ENCODE measurements at places on chromosomes 11 and 22. TPM values are rescaled to one million over a fixed set of nuclear protein-coding genes. Genes with fewer than 3 reads are reported as not detected.

- no peak for DNase-seq
Measured at GRCh38 chr11:79294845-79295731, 145.7 kb downstream of the TENM4 start.

DNA sequence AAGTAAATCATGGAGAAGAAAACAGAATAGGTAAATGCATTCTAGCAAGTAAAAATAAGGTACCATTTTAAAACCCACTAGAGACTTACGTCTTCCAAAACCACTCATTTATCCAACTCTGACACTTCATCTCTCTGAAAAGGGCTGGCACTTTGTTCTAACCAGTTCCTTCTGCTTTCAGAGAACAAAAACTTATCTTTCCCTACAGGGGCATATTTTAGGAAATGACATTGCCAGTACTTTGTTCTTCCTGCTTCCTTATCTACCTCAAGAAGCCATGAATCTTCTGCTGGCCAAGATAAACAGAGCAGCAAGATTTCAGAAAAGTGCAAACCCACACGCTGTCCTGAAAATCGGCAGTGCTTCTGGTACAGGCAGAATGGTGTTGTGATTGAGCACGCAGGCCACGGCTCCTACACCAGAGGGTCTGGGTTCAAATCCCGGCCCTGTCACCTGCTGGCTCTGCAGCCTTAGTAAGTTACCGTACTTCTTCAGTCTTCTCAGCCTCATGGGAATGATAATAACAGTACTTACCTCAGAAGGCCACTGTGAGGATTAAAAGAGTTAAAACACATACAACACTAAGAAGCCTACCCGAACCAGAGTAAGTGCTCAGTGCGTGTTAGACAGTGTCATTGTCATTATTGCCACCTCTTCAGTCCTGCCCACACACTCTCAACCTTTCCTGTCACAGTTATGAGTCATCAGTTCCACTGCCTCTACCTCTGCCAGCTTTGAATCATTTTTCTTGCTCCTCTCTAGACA, 11.0 kb downstream of the MPZL3 start:
- DNase-seq, result peak; percentile 68

DNA sequence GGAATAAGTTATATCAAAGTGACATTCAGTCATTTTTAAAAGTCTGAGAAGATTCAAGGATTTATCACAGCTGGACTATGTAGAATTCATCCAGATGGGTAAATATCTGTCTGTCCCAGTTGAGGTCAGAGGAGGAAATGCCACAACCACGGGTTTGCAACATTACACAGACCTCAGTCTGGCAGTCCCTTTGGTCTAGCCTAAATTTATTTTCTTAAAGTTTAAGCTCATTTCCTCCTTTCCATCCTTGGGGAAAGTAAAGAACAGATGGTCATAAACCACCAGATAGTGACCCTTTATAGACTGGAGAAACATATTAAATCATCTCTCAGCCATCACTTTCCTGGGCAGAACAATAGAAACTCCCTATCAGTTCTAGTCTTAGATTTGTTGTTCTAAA, 238.4 kb upstream of the DDI1 start:
- no peak for DNase-seq

DNA sequence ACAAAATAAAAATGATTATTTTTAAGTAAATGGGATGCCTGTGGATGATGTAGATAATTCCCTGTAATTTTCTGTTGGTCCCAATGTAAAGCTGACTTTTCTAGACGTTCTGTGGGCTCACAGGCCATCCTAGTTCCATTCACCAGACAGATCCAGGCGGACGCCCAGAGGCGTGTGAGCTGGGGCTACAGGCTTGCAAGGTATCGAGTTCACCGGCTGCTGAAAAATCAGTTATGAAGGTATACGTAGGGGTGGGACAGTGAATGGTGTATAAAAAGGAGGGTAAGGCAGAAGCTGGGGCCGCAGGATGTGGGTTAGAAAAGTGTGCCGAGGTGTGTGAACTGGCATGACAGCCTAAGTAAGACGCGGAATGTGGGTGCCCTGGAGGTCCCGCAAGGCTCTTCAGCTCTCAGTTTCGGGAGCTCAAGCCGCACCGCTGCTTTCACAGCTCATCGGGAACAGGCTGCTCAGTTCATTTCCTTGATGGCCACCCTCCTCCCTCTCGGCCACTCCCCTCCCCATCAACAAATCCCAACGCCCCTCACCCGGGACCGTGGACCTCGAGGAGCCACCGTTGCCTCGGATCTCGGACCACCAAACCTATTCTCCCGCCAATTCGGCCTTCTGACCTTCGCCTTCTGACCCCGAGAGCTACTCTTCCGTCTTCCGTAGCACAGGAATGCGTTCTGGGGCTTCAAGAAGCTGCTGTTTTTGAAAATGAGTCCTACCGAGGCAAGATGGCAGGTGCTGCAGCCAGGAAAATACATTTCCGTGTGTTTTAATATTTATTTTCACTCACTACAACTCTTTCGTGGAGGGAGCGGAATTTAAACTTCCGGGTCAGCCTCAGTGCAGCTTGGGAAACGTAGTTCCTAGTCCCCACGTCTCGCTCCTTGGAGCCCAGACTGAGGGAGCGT, at the start of gene XNDC1N:
TSS of gene XNDC1N (minus strand) at position 775 of the 917 bp plus-strand sequence. CDS start 5,241 bp downstream, outside the sequence.
- DNase-seq, result peak; percentile 71

DNA sequence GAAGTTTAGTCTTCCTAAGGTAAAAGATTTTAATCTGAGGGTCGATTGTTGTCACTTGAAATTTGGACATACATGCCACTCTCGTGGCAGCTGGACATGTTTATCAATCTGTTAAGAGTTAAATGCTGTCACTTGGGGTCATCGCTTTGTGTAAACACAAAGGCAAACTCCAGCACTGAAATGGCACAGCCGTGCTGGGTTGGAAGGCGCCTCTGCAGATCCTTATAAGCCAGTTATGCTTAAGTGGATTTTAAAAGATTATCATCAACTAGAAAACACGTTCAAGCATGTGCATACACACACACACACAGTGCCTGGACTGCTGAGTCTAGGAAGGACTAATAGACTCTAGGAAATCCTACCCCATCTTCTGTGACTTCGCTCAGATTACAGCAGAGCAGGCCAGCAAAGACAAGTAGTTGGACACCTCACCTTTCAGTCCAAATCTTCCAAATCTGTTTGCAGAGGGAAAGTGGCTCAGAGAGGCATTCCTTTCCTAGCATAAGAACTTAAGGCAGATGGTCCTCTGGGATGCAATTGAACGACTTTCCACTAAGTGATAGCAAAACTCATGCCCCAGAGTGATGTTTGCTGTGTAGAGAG, 83.7 kb downstream of the CACNG2 start:
- DNase-seq, result no peak

DNA sequence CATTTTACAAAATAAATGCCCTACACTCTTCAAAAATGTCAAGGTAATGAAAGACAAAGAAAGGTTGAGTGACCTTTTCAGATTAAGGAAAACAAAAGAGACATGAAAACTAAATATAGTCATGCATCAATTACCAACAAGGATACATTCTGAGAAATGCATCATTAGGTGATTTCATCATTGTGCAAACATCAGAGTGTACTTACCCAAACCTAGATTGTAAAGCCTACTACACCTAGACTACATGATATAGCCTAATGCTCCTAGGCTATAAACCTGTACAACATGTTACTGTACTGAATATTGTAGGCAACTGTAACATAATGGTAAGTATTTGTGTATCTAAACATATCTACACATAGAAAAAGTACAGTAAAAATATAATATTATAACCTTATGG, 26.7 kb downstream of the INTS4 start:
- no peak for DNase-seq

- no peak for DNase-seq
Measured at GRCh38 chr22:50199829-50200460, 866 bp upstream of the SELENOO start.

GRCh38 chr11:46800177-46800576, 45.9 kb downstream of the CKAP5 start:
- no peak for DNase-seq

DNA sequence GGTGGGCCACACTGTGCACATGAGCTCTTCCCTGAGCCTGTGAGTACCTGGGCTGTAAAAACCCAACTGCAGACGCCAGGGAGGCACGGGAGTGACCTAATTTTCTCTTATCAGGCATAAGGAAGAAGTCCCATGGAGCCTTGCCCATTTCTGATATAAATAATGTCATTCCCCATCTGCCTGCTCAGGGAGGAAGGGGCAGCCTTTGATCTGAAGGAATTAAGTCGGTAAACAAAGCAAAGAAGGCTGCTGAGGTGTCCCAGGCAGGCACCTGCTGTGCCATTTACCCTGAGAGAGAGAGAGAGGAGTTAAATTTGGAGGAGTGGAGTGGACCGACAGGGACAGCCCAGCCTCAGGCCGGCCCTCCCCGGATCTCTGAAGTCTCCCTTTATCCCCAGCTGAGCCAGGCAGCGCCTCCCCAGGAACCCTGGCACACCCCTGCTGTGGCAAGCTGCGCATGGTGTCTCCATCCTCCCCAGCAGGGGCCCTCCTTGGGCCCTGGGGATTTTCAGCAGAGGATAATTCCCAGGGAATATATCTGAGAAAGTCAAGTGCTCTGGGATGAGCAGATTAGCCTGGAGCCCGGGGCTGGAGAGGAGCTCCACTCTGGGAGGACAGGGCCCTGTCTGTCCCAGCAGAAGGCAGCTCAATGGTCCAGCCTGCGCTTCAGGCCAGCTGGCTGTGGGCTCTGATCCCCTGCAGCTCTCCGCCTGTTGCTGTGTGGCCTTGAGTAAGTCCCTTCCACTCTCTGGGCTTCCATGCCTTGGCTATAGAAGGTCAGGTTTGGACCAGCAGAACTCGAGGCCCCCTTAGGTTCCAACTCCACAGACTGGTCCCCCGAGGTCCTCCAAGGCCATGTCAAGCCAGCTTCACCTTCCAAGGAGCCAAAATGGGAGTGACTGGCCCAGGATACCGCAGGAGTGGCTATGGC, 17.5 kb upstream of the CABP7 start:
- peak; percentile 36 for DNase-seq

GRCh38 chr11:16606784-16607674, 131.4 kb upstream of the C11orf58 start:
- no peak for DNase-seq

GRCh38 chr11:57325735-57326048, 940 bp upstream of the TNKS1BP1 start:
- DNase-seq, result peak; percentile 75

- DNase-seq, result no peak
Measured at GRCh38 chr11:108944471-108945178, 279.8 kb downstream of the DDX10 start.

DNA sequence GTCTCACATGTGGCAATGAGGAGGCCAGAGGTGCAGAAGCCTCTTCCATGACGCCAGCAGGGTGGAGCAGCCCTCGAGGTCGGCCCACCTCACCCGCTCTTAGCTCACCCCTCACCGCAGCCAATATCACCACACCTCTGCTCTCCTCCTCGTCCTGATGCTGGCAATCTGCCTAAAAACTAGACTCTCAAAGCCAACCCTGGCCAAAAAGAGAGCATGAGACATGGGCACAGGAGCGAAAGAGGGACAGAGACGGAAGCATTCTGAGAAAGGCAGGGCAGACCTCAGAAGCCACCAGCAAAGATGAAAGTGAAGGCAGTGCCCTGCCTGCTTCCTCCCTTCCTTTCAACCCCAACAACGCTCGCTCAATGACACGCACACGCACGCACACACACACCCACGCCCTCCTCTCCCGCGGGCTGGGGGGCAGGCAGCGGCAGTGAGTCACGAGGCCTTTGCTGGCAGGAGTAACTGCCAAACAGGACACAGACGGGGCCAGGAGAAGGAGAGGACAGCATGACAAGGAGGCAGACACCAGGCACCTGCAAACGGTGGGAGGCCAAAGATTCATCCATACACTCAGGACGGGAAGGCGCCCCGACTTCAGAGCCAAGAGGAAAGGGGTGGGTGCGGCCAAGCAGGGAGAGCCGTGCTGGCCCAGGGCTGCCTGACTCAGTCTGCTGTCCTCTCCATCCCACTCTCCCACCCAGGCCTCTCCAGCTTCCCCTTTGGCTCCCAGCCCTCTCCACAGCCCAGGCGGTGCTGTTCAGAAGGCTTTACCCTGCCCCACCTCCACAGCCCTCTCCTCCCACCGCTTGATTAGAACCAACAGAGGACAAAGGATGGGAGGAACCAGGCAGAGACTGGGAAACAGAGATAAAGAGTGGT, 11.4 kb downstream of the IGSF9B start:
- DNase-seq, result no peak

DNA sequence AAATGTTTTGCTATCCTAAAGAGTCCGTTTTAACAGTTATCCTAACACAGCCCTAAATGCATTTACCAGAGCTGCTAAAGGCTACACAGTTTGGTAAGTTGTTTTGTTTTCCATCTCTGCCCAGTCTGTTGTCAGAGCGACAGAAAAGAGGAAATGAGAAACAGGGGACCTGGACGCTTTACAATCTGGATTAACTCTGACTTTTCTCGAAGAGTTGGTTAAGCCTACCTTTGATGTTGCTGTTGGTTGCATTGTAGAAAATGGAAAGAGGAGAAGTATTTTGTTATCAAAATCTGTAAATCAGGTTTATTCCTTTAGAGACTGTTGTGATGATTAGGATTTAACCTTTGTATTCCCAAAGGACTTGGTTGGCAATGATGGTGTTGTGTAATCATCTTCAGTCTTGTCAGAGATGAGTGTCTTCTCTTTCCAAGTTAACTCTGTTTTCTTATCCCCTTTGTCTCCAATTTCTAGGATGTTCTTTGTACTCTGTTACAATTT, 481 bp downstream of the ANGPTL5 start:
- no peak for DNase-seq

GRCh38 chr11:125272821-125273220, 108.3 kb downstream of the PKNOX2 start:
- no peak for DNase-seq

- DNase-seq, result no peak
Measured at GRCh38 chr22:44335066-44335839, 22.5 kb upstream of the SHISAL1 start.

- DNase-seq, result no peak
Measured at GRCh38 chr22:30182815-30183214, 63.7 kb downstream of the LIF start.

- DNase-seq, result no peak
Measured at GRCh38 chr11:64868904-64869570, 9.4 kb downstream of the EHD1 start.

DNA sequence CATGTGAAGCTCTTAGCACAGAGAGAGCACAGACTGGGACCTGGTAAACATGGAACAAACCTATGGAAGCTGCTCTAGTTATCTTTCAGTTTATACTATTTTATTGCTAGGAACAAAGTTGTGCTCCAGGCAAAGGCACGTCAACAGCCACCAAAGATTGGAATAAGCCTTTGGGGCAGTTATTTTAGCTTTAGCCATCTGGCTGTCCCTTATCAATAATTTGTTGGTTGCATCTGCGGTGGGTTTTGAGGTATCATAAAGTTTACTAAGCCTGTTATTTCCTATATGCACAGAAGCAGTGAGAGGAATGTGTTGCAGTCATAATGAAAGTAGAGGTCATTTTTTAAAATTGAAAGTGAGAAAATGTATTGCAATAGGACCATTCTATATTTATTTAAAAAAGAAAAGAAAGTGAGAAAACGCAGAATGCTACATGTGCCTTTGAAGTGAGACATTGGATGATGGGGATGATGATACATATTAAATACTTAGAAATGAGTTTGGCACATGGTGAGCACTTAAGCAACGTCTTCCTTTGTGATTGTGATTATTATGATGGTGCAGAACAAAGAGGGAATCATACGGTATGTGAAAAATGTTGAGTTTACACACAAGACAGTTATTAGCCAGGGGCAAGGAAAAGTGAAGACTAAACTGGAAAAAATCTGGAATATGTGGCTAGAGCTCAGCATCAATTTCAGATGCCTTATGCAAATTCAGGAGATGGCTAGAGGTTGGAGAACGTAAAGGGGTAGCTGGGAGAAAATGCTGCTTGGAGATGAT, 58.3 kb downstream of the PRR5L start:
- peak; percentile 8 for DNase-seq

LMNTD2 gene
- total RNA-seq, result 13.6 TPM

DDIAS gene
- 2.5 TPM for total RNA-seq

KRTAP5-11 gene
- not detected for total RNA-seq

VSIG10L2 gene
- not detected for total RNA-seq

MIOX gene
- not detected for total RNA-seq

SLC22A25 gene
- total RNA-seq, result not detected
